ENCODE measurements at places on chromosomes 5 and 9. TPM values are rescaled to one million over a fixed set of nuclear protein-coding genes. Genes with fewer than 3 reads are reported as not detected.

MYMK gene
- polyA plus RNA-seq = not detected

CATSPER3 gene
- 0.43 TPM for polyA plus RNA-seq

DNA sequence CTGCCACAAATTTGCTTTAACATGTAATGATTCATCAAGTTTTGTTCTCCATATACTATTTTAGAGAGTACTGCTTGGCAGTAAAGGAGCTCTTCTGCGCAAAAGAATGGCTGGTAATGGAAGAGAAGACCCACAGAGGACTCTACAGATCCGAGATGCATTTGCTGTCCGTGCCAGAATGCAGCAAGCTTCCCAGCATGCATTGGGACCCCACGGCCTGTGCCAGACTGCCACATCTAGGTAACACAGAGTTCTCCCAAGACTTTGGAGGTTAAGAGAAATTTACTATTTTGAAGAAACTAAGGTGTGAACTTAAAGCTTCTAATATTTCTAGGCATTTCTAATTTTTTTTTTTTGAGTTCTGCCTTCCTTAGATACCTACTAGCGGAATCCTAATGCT is 107.1 kb downstream of the MUSK start:
- no peak for DNase-seq

GRCh38 chr9:37197158-37198038 is 77.0 kb downstream of the ZCCHC7 start:
- DNase-seq = no peak

Data from BJ (cell line).